ENCODE measurements at places on chromosomes 6 and 20.

DNA sequence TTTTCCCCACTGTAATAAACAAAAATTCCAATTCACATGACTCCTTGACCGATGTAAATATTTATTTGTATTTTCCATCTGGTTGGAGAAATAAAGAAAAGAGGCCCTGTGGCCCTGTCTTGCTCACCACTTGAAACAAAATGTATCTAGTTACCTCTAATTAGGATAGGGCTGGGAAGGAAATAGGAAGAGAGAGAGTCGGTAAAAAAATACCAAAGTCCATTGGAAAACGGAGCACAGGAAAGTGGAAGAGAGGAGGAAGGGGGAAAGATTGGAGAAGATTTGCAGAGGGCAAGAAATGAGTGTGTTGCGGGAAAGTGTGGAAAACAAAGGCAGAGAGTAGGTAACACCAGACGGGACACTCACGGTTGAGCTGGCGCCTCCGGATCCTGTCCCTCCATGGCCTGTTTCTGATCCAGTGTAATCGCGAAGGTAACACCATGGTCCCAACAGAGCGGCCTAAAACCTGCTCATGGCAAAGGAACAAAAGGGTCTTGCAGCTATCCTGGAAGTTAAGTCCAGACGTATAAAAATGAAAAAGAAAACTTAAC is 105.8 kb upstream of the RIPOR2 start:
- DNase-seq = no peak

DNA sequence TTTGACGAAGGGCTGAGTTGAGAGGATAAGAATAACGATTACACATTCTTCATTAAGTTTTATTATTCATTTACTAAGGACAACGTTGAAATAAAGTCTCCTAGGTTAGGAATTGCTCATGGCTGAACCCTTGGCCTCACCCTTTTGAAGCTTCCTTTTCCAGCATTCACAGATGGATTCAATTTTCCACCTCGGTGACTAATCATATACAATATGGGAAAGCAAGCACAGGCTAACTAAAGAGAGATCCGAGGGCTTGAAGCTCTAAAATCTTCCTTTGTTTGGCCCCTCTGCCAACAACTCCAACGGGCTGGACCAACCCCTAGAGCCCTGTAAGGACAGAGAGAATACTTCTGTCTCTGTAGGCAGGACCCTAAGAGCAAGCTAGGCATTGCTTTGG is 159.5 kb downstream of the SOD2 start:
- DNase-seq = no peak

GRCh38 chr20:50560867-50561266 is 50.7 kb downstream of the PTPN1 start:
- DNase-seq = no peak

GRCh38 chr6:31794294-31794865 is 1.2 kb downstream of the VARS1 start:
- no peak for DNase-seq

GRCh38 chr20:38129893-38130609 is 35.0 kb downstream of the TGM2 start:
- DNase-seq = no peak

DNA sequence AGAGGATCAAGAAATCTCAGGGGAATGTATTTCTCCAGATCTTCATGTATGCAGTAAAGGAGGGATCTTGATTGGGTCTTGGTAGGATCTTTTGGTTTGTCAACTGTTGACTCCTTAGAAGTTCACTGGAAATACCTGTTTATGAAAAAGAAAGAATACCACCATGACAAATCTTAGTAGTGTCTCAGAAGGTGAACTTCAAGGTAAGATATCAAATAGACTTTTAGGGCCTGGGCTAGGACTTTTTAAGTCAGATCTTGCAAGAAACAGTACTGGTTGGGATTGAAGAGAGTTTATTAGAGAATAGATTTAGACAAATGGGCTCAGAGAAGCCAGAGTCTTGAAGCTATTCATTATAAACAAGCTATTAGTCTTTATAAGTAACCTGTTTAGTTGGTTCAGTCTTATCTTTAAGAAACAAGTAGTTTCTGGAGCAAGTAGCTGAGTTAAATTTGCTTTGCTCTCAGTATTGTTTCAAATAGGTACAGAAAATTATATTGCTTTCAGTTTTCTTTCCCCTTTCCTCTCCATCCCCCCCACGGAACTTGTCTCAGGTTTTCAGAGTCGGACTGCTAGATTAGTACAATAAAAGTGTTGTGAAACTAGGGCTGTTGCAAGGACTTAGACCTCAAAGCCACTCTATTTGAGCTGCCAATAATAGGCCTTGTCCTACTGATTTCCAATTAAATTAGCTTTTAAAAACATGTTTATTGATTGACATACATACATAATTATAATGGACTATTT is 529.1 kb upstream of the CITED2 start:
- no peak for DNase-seq

DNA sequence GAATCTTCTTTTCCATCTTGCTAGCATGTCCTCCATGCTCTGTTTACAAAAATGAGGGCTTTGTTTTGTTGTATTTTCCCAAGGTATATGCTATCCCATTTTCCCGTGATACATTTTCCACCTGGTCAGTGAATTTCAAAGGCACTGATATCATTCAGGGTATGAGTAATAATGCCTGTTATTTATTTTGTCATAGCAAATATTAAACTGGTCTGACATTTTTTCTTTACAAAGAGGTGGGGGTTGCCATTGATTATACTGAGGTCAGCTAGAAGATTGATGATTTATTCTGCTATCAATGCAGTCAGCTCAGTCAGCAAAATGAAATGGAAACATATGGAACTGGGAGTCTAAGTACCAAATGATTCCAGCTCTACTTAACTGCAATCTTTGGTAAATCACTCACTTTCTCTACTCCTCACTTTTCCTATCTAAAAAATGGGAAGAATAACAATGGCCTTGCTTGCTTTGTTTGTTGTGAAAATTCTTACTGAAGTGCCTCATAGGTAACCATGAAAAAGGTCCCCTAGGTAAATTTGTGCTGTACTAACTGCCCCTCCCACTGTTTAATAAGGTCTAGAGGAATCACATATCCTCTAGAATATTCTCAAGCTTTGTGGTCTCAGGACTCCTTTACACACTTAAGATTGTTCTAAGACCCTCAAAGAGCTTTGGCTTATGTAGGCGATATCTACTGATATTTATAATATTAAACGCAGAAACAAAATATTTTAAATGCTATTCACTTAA is 64.0 kb downstream of the ARHGAP18 start:
- no peak for DNase-seq

GRCh38 chr6:89980353-89980752 is 86.1 kb downstream of the GJA10 start:
- no peak for DNase-seq

- DNase-seq = no peak
Observed at GRCh38 chr20:49448917-49449316, 33.6 kb downstream of the KCNB1 start.

- no peak for DNase-seq
Observed at GRCh38 chr6:168941036-168941435, 312.6 kb downstream of the THBS2 start.

- DNase-seq = no peak
Observed at GRCh38 chr20:6767536-6768227, at the start of gene BMP2. TSS of gene BMP2 (plus strand) at chr20:6767686. CDS start at chr20:6770127, 2,441 bp downstream.

- no peak for DNase-seq
Observed at GRCh38 chr6:81138236-81138635, 614.2 kb downstream of the TENT5A start.

DNA sequence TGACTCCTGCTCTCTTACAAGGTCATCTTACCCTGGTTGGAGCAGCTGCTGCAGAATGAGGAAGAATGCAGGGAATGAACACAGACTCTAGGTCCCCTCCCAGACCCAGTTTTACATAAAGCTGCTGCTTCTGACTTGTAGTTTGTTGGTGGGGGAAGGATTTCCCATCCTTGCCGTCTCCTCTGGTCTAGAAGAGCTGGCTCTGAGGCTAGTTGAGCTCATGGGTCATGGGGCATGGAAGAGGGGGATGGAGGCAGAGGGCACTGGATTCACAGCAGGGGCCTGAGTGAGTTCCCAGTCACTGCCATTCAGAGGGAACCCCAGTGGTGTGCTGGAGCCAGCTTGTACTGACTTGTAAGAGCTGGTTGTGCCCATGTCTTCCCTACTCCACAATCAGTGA is 9.2 kb upstream of the GUCA1A start:
- DNase-seq = no peak

GRCh38 chr20:36339646-36340592 is 33.8 kb downstream of the DLGAP4 start:
- DNase-seq = no peak

DNA sequence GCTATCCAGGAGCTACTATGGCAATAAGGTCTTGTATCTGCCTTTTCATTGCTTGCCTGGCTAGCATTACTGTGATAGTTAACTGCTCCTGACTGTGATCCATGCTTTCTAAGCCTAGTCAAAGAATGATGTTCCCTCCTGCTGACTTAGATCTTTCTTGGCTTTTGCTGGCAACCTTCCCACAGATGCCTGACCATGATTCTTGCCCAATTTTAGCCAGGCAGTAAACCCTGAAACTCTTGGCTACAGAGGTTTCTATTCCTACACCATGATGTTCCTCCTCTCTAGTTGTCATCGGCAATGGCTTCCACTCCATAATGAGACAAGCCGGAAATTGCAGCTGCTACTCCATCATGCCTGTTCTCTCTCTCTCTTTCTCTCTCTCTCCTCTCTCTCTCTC is 238.1 kb downstream of the HAO1 start:
- DNase-seq = no peak

DNA sequence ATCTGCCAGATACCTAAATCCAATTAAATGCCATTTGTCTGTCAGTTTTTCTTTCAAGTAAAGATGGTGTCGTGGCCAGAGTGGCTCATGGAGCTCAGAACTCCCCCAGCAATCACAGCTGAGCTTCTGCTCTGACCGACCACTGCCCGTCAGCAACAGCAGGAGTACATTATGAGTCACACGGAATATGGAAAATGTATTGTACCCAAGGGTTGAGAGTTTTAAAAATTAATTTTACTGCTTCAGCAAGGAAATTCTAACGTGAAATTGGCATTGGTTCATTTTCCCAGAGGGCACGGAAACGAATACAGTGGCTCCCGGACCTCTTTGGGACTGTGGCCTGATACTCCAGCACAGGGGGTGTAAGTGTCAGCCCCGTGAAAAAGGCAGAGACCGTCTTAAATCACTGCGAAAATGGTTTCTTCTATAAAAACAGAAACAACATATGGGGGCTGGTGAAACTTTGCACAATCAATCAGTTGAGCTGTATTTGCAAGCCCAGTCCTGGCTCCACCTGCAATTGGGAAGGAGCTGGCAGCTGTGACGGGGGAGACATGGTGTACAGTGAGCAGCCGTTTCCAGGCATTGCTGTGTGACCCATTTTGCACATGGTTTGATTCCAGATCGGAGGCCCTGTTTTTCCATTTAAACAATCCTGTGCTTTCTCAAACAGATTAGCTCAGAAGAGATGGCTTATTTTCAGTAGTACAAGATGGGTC is 12.8 kb downstream of the NPEPL1 start:
- no peak for DNase-seq

DNA sequence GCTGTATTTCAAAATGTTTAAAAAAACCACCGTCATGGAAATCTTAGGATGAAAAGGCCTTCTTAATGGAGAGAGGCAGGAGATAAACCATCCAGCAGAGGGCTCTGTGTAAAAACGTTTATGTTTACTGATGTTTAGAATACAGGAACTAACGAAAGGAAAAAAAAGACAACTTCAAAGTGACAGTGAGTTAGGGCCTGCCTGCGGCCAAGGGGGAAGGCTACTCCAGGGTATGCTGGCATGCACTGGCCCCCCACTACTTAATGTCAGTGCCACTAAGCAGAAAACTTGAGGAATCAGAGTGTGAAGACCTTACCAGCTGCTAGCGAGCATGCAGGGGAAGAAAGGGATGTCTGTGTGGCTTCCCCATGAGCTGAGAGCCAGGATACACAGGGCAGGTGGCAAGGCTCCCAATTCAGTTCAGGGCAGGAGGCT is 47.7 kb downstream of the AKAP7 start:
- no peak for DNase-seq

DNA sequence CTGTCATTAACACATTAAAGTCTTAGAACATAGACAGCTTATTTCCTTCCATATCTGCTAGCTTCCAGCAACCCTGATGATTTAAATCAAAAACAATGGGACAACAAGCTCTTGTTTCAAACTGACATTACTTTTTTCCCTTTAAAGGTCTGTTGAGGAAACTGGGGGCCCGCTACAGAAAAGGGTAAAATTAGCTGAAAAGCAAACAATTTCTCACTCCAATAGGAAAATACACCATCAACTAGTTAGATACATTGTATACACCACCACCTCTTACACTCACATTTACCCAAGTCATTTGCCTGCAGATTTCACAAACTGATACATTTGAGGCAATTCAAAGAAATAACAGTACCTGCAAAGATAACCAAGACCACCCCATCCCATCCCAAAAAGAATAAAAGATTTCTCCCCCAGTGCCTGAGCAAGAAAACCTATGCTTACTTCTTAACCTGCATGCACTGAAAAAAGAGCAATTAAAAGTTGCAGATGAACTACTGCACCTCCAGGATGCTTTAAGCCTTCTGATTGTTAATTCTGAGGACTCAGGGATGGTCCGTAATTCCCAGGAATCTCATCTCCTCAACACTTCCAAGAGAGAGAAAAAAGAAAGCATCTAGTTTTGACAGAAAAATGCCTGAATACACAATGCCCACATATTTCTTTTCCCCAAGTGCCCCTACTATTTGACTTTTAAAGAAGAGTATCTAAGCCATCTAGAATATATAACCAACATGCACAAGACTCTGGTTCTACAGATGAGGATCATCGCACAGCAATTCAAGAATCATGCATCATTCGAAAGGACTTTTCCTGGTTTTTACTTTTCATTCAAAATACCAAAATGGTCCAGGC is 5.6 kb downstream of the ZMYND8 start:
- DNase-seq = no peak

DNA sequence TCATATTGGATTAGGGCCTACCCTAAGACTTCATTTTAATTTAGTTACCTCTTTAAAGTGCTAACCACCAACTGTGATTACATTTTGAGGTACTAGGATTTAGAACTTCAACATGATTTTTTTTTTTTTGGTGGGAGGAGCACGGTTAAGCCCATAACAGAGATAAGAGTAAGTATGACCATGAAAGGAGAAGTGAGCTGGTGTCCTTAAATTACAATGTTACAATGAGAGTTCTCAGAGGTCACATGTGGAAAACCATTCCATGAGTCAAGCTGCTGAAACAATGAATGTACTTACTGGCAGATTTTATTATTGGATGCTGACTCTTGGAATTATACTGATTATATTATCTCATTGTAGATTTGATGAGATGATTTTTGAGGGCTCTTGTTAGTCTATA is 779.3 kb upstream of the CITED2 start:
- DNase-seq = no peak

DNA sequence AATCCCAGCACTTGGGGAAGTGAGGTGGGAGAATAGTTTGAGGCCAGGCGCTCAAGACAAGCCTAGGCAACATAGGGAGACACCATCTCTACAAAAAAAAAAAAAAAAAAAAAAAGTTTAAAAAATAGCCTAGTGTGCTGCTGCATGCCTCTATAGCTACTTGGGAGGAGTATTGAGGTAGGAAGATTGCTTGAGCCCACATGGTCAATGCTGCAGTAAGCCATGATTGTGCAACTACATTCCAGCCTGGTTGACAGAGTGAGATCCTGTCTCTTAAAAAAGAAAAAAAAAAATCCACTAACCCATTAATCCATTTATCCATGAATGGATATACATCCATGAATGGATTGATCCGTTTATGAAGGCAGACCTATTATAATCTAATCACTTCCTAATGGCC is 1064.6 kb upstream of the EYS start:
- DNase-seq = no peak

All from stimulated activated CD8-positive, alpha-beta memory T cell treated with anti-CD3 and anti-CD28 coated beads, Interleukin-15, amount 100 ng/mL, for 4 hours (primary cell).